Stimulated activated CD4-positive, alpha-beta T cell treated with anti-CD3 and anti-CD28 coated beads, Interleukin-4, amount 100 ng/mL, for 1 hour (primary cell): ENCODE measurements at places on chromosomes 4 and X.

DNA sequence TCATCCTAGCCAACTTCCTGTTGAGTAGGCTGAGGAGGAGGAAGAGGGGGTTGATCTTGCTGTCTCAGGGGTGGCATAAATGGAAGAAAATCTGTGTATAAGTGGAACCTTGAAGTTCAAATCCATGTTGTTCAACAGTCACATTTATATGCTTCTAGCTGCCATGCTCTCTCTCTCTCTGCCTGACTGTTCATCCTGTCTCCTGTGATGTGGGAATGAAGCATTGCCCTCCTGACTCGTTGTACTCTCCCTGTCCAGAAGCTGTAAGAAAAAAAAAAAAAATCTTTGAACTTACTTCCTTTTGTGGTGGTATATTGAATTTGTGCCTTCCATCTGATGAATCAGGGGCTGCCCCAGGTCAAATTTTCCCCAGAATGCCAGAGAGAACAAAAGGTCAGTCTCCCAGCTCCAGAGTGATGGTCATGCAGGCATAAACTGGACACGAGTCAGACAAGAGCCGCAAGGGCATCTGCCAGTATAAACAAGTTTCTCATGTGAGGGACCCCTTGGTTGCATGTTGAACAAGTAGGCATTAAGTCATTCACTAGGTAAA lies 257.0 kb downstream of the IDS start:
- no peak for DNase-seq

DNA sequence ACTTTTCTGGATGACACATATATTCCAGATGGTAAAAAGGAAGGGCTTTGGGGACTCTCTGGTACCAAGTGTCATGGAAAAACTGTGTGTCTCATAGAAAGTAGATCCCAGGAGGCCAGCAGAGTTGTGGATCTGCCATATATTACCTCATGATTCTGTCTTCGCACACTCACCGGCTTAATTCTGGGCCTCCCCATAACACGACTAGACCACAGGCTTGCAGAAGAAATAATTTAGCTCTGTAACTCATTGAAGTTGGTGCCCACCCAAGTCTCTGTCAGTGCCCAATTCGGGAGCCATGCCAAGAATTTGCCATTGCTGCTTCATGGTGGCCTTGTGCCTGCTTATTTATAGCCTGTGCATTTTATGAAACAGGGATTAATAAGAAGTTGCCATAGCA lies 104.5 kb downstream of the AR start:
- DNase-seq = no peak

DNA sequence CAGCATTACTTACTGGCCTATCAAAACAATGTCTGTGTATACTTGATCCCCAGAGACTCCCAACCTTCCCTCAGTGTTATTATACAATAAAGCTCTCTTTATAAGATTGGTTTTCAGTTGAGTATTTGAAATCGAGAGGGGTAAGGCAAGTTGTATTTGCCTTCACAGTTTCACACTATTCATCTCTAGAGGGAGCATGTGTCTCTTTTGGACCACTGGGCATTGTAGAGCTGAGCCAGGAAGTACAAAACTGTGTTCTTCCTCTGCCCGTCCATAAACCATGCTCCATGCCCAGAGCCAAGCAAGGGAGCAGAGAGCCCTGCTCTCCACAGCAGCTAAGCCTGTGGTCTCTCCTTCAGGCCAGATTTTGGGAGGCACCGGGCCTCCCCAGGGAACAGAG lies 61.5 kb upstream of the HHIP start:
- no peak for DNase-seq

- no peak for DNase-seq
These were observed 55.3 kb downstream of the MBNL3 start for GRCh38 chrX:132433551-132433950.

DNA sequence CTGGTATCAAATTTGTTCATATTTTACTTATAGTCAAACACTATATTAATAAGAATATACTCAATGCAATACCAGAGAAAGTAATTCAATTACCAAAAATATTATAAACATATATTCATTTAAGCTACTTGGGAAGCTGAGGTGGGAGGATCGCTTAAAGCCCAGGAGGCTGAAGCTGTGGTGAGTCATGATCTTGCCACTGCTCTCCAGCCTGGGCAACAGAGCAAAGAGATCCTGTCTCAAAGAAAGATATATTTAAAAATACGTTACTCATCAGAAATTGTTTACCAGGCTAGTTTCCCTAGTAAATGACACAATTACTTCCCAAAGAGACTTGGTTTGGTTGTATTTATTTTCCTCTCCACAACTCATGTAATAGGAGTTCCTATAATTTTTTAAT lies 433.6 kb downstream of the GASK1B start:
- DNase-seq = no peak

- DNase-seq = no peak
These were observed 30.3 kb upstream of the DDX53 start for GRCh38 chrX:22969411-22969810.

- no peak for DNase-seq
These were observed 227.0 kb downstream of the MAGEB17 start for GRCh38 chrX:16394290-16394689.

- DNase-seq = no peak
These were observed 75.9 kb upstream of the CAMK2D start for GRCh38 chr4:113837397-113837796.

- peak; percentile 49 for DNase-seq
These were observed 32.6 kb downstream of the DOCK11 start for GRCh38 chrX:118528071-118528737.

GRCh38 chrX:41300758-41301437 lies 33.1 kb upstream of the DDX3X start:
- no peak for DNase-seq

DNA sequence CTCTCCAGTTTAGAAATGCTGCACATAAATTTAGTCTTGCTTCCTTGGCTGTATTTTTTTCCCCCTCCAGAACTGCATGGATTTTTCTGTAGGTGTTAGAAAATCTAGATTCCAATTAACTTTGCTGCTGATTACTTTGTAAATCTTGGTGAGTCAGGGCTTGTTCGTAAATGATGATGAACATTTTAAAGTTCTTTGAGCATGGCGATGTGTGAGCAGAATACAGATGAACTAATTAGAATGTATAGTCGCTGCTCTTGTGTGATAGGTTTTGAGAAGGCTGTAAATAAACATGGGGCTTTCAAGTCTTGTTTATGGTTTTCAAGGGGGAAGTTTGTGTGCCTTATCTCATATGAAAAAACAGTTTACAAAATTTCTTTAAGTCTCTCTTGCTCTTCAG lies 23.3 kb downstream of the LIMCH1 start:
- DNase-seq = no peak

DNA sequence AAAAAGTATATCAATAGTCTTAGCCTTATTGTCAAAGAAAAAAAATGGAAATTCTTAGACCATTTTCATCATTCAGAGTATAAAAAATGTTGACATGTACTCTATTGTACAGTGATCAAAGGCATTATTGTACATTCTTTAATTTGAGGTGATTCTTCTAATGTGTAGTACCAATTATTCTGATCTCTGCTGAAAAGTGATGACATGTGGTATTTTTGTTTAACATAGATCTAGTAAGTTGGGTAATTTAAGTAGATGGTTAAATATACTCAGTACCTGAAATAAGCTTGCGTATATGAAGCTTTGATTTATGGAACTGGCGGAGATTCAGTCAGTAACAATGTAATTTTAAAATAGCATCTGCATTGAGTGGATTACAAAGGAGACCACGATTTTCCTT lies 5.1 kb downstream of the TENM3 start:
- no peak for DNase-seq

- no peak for DNase-seq
These were observed 372.4 kb upstream of the RPS6KA3 start for GRCh38 chrX:20639115-20639514.

DNA sequence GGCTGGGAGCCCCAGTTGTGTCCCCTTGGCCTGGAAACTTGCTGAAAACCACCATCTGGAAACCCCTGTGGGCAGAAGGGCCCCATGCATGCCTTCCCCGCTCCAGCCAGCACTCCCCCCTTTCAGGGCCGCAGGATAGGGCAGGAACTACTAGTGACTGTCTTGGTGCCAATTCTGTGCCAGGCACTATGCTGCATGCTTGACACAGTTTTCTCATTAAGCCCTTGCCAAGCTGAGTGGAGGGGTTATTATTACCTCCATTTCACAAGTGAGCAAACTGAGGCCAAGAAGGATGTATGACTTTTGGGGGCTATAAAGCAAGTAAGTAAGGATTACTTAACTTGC lies 73.6 kb upstream of the PJA1 start:
- DNase-seq = no peak

DNA sequence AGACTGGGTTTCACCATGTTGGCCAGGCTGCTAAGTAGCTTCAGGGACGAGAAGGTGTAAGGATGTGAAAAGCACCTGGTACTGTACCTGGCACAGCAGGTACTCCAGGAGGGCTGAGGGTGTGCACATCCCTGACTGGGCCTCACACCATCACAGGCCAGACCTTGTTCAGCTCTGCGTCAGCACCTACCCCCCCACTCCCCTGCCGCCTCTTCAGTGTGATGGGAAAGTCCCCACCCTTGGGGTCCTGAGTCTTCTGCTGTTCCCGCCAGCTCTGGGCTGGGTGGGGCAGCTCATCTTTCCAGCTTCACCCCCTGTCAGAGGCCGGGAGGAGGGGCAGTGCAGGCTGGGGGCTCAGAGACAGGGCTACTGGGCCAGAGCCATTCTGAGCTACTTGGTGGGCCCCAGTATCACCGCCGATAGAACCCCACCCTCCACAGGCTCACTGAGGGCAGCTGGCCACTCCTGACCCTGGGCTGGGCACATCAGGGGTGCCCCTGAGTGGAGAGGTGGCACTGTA lies 6.7 kb upstream of the SH3BP2 start:
- DNase-seq = peak; percentile 78

DNA sequence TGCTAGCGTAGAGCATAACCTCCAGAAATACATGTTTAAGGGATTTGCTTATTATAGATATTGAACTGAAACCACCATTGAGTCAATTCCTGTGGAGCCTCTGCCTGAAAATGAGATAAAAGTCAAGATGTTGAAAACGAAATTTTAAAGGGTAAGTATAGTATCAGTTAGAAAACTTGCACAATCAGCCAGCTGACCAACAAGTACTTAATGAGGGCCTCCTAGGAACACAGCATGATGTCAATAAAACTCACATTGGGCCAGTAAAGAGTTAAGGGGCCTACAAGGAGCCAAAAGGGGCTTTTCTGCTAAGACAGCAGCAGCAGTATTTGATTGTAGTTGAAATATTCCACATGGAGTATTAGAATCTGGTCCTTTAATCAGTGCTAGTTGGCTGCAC lies 314.1 kb upstream of the PPARGC1A start:
- DNase-seq = no peak

DNA sequence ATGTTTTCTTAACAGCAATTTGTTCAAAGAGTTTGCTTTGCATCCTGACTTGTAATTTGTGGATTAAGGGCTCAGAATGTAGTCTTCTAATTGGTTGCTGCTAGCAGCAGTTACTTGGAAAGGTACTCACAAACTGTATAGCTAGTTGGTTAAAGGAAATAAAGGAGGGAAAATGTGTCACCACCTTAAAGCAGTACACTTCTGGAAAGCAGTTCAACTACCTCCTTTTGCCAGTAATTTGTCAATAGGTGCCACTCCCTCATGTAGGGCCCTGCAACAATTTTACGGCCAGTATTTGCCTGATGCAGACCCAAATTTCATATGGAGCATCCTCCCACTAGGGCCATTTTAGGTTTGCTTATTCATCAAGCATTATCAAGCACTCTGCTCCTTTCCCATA lies 20.8 kb downstream of the AMOT start:
- DNase-seq = no peak

DNA sequence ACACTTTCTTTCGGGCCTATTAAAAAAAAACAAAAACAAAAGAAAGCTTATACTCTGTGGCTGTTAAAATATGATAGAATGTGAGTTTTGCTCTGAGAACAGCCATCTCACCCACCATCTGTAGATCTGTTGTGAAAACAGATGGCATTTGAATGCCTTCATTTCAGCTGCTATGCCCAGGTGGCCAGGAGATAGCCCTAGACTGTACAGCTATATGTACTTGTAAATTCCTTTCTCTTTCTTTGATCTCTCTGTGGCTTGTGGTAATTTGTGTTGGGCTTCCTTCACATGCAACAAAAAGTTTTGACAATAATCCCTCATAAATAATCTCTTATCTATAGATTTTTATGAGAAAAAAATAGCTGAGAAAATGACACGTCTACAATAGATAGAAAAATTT lies 38.1 kb downstream of the PNPLA4 start:
- no peak for DNase-seq

DNA sequence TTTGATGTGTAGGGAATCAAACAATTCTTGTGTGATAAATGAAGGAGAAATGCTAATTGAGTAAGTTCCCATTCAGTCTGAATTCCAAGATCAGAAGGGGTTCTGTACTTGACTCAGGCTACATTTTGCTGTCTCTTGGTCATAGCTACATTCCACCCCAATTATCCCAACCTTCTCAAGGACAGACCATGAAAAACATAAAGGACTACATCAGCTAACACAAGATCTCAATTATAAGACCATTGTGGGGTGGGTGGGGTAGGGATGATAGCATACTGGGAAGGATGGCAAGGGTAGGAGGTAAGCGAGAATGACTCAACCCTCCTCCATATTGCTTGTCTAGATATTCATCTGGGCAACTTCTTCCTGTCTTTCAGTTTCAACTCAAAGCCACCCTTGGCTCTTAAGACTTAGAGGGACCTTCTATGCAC lies 87.4 kb upstream of the ETNPPL start:
- no peak for DNase-seq

GRCh38 chrX:107715331-107716117 lies 60.1 kb downstream of the TSC22D3 start:
- no peak for DNase-seq

GRCh38 chr4:183599284-183599683 lies 59.7 kb downstream of the RWDD4 start:
- no peak for DNase-seq

DNA sequence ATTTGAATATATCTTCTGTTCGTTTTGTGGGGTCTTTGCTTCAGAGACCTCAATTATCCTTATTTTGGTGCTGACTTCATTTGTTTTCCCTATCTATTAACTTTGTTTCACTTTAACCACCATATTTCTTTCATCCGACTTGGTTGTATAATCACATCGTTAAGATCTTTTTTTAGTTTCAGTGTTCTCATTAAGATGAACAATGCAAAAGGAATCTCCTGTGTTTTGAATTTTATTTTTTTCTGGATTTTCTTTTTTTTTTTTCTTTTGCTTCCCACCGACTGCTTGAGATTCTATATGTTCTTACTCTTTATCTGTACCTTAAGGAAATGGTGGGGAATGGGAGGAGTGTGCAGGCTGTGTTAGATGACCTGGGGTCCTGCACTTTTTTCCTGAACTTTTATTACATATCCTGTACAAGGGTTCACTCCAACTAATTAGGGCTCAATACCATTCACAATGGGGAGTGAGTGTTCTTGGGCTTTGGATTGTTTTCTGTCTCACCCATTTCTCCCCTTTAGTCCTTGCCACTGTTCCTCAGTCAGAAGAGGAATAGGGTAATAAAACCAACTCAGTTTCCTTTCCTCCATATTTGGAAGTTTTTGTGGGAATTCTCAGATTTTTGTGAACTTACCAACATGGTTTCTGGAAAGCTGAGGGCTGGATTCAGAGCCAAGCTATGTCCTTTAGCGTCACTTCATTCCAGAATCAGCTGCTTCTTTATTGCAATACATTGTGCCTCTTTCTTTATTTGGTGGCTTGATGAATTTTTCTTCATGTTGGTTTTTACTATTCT lies 43.2 kb upstream of the BMPR1B start:
- no peak for DNase-seq
